MG63 (cell line): ENCODE measurements at places on chromosomes 7 and 10. TPM values are rescaled to one million over a fixed set of nuclear protein-coding genes. Genes with fewer than 3 reads are reported as not detected.

DNA sequence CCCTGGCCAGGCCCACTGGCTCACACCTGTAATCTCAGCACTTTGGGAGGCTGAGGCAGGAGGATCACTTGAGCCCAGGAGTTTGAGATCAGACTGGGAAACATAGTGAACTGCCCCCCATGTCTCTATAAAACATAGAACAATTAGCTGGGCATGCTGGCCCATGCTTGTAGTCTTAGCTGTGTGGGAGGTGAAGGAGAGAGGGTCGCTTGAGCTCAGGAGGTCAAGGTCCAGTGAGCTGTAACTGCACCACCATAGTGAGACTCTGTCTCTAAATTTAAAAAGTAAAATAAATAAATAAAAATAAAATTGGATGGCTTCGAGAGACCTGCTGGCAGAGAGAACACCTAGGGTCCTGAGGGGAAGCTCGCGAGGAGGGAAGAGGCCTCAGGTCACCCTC is 69.9 kb upstream of the PARD3 start:
- DNase-seq: no peak

DNA sequence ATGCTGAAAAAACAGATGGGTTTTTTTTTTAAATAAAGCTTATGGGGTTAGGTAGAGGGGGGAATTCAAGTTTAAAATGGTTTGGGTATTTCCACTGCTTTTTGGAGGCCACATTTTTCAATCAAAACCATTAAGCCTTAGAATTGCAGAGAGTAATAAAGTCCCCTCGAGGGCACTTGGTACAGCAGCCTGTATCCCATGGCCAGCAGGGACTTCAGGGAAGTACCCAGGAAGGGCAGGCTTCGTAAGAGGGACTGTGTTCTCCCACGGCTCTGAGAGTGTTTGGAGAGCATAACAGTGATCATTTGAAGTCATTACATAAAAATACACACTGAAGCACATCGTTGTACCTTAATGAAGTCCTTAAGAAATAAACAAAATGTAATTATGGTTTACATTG is 432.7 kb downstream of the DPP6 start:
- DNase-seq: no peak

GRCh38 chr7:124700655-124701054 is 64.9 kb downstream of the GPR37 start:
- no peak for DNase-seq

DNA sequence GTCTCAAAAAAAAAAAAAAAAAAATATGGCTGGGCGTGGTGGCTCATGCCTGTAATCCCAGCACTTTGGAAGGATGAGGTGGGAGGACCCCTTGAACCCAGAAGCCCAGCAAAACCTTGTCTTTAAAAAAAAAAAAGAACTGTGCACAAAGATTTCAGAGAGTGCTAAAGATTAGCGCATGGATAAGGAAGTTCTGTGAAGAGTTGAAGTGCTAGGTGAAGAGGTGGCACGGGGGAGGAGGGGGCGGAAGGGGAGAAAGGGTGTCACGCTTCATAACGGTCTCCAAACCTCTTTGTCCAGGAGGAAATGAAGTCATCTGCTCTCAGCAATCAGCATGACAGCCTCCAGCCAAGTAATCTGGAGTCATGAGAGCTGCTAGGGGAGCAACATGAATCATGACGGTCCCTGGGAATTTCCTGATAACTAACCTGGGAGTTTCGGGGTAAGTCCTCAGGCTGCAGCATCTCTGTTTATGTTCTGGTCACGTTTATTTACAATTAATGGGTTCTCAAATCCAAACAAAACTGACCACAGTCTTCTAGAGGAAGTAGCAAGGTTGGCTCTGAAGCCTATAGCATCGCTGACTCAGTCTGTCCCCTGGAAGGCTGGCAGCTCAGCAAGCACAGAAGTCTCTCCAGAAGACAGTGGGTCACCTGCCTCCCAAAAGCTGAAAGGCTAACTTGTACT is 1.9 kb upstream of the PLAU start:
- peak; percentile 96 for DNase-seq

GRCh38 chr10:78703593-78703992 is 365.2 kb upstream of the ZMIZ1 start:
- DNase-seq: no peak

The HTR5A gene
- total RNA-seq: not detected in 2 replicates

The TMEM196 gene
- total RNA-seq: not detected in 2 replicates
